NCI-H2081 (cell line): ENCODE measurements at places on chromosomes 6 and 20.

GRCh38 chr20:50535162-50535561 is 25.0 kb downstream of the PTPN1 start:
- DNase-seq: no peak

DNA sequence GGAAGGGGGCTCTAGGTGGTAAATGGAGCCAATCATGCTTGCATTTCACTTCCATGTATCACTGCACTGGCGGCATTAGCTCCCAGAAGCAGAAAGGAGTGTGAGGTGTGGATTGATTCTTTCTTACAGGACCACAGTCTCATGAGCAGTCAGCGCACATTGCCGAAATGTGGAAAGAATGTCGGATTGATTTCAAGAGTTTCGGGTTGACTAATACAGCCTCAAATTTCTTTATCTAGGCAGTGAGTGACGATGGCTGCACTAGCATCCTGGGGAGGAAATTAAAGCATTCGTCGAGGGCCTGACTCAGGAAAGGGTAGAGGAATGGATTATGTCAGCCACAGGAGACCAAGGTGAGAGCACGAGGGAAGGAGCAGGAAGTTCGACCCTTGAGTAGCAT is 222.8 kb upstream of the CDYL start:
- no peak for DNase-seq

DNA sequence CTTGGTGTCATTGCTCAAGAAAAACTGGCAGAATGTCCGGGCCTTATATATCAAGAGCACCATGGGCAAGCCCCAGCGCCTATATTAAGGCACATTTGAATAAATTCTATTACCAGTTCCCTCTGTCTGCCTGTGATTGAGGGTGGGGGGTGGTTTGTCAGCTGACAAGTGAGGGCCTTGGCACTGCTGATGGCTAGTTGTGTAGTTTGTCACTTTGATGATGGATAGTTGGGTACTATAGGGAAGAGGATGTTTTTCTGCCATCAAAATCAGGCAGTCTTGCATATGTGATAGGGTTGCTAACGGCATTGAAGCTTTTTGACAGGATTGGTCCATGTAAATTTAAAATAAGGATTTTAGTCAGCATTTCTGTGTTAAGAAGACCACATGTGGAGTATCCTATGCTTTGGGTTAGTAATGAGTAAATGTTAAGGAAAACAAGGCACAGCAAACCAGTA is 2.5 kb downstream of the RPL10A start:
- no peak for DNase-seq

- no peak for DNase-seq
Observed at GRCh38 chr6:129253727-129254126, 370.8 kb downstream of the LAMA2 start.

DNA sequence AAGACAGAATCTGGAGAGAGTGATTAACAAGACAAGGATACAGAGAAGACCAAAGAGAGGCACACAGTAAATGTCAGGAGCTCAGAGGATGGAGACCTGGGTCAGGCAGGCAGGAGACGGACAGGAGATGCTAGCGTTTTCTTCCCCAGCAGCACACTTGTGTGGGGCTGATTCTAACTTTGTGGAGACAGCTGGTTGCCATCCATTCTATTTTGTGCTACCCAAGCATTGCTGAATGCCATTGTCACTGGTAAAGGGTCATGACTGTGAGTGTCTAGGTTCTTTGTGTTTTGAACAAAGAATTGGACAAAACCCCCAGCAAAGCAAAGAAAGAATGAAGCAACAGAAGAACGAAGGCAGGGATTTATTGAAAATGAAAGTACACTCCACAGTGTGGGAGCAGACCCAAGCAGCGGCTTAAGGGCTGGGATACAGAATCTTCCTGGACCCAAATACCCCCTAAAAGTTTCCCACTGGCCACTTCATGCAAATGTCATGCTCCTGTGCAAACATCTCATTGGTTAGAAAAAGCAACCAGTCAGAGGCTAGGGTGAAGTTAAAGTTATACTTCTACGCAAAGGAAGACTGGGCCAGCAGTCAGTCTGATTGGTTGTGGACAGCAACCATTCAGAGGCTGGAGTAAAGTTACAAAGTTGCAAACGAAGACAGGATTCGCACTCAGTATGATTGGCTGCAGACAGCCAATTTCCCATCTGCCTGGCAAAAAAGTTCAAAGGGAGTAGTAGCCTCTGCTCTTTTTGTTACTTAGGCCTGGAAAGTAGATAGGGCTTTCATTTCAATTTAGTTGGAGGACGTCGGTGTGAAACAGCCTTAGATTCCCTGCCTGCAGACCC is 17.5 kb downstream of the PTK7 start:
- no peak for DNase-seq

GRCh38 chr6:24504649-24505586 is 10.1 kb downstream of the ALDH5A1 start:
- DNase-seq: no peak

DNA sequence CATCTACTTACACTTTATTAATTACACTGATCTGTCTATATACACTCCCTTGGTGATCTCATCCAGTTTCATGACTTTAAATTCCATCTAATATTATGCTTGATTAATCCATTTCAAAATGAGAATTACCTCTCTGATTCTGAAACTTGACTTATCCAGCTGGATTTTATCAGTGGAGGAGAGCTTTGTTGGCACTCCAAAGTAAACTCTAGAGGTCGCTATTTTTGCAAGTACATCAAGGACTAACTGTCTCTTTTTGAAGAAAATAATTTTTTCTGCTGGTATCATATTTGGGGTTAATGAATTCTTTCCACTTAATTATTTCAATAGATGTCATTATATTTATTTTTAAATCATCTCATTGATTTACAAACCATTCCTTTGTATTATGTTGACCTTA is 630.3 kb upstream of the MAN1A1 start:
- DNase-seq: no peak

GRCh38 chr20:13580707-13581106 is 58.0 kb downstream of the TASP1 start:
- DNase-seq: no peak

- DNase-seq: no peak
Observed at GRCh38 chr6:5447921-5448320, 186.6 kb downstream of the FARS2 start.

- no peak for DNase-seq
Observed at GRCh38 chr20:618980-619379, 8.9 kb upstream of the TCF15 start.

GRCh38 chr20:61801428-61801827 is 264.3 kb downstream of the TAF4 start:
- no peak for DNase-seq

GRCh38 chr6:168542301-168542700 is 101.3 kb downstream of the SMOC2 start:
- DNase-seq: no peak

GRCh38 chr6:13355043-13355945 is 27.0 kb upstream of the TBC1D7 start:
- no peak for DNase-seq

DNA sequence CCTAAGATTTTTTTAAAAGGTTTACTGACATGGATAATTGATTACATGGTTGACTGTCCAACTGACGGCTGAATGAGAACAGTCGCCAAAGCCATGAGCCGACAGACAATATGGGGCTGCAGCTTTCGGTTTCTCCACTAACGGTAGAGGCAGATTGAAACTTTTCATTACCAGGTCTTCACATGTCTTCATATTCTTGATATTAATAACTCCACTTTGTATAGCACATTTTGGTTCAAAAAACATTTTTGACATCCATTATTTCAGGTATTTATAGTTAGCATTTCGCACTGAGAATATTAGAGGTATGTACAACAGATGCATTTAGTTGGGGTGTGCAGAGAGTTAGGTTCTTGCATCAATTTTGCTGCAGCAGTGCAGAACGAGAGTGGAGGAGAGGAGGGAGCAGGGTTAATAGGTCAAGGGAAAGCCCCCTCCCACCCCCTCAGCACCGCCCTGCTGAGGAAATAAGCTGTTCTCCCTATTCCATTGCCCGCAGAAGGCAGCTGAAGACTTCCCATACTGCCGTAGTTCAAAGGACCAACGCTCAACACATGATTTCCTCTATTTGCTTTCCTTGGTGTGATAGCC is 73.6 kb upstream of the ADTRP start:
- no peak for DNase-seq

DNA sequence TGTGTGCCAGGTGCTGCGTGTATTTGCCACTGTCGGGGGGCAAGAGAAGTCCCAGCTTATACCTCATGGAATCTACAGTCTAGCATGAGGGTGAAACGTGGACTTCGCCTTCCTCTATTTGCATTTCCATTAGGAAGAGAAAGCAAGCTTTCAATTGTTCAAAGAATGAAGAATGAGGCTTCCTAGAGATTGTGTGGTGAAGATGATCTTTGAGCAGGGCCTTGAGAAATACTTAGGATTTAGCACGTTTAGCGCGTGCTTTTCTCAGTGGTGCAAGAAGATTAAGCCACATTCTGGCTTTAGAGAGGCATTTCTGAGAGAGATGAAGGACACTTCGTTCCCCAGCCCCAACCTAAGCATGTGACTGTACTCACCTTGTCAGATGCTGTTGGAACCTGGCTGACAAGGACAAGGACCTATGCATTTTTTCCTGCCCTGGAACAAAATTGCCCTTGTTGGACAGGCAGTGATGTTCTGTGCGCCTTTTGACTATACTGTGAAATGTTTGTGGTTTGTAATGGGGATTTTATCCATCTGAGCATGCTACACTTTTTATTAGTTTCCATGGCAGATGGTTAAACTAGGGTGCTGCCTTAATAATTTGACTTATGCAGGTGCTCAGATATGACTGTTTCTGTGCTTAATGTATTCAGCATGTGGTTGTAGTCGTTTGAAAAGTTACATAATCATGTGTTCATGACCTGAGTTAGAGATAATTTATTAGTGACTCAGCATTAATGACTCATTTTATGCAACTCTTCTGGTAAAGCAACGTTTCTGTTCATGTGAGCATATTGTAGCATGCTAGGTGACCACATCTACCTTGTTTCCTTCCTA is 10.7 kb downstream of the TULP4 start:
- DNase-seq: no peak

DNA sequence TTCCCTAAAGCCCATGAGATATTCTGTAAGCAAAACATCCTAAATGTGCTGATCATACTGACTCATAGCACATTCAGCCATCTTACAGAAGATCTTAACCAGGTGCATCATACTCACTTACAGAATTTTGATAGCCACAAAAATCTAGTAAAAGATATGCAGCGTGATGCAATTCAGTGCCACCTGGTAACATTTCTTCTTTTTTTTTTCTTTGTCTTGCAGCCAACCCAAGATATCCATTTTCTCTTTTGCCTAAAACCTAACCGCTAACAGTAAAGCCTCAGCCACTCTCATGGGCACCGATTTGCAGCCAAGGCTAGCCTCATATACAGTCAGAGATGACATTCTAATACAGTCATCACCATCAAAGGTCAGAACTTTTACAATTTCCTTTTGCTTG is 293.3 kb downstream of the HACE1 start:
- DNase-seq: no peak

- DNase-seq: no peak
Observed at GRCh38 chr6:31559958-31560696, 12.0 kb upstream of the LTA start.

- DNase-seq: no peak
Observed at GRCh38 chr6:43367245-43367984, 2.0 kb downstream of the ZNF318 start.

DNA sequence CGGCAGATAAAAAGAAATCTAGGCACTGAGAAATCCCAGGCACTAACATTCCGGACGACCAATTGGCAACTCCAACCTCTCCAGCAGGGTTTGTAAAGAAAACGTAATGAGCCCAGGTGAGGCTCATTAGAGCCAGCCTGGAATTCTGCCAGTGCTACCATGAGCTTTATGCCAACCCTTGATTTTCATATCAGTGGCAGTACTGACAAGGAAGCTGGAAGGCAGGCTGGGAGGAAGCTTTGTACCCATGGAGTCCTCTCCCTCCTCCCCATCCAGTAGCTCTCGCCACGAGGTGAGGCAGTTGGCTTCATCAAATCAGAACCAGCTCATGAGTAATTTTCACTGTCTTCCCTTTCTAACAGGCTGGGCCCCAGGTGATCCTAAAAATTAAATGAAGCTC is 250.2 kb downstream of the ZNF217 start:
- DNase-seq: peak; percentile 60

GRCh38 chr6:147621961-147622360 is 113.5 kb downstream of the SAMD5 start:
- no peak for DNase-seq

DNA sequence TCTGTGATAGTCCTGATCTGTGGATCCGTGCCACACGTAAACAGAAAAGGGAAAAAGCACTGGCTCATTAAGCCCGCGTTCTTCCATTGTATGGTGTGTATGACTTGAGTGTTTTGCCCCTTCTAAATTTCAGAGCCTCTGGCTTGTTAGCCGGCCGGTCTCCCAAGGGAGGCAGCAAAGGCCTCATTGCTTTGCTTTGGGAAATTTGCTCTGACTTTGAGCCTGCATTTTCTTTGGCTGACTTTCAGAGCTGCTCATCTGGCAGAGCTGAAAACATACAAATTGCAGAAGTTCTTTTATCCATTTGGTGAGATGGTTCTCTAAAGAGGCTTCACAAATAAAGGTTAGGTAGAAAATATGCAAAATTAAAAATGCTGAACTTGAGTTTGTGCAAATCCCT is 123.0 kb downstream of the UTRN start:
- DNase-seq: no peak

GRCh38 chr6:153172815-153173214 is 41.7 kb upstream of the RGS17 start:
- DNase-seq: peak; percentile 68

DNA sequence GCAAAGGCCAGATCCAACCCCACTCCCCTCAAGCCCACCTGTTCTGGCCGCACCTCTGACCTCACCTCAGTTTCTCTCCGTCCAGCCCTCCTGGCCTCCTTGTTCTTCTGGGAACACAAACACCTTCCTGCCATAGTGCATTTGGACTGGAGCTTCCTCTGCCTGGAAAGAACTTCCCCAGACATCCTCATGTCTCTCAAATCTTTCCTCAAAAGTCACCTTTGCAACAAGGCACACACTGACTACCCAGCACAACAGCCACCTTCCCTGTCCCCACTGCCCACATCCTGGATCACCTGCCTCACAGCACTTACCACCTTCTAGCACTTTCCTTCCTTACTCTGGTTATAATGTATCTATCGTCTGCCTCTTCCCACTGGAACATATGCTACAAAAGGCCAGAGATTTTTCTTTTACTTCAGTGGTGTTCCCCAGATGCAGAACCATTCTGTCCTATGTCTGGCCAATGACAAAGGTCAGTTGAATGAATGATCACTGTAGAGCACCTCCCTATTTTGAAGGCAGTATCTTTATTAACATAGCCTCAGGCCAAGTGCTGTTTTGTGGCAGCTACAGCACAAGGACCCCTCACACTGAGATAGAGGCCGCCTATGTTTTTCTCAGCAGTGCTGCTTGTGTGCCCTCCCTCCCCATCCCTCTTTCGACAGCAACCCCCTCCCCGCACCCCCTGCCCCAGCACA is 4.1 kb downstream of the HLA-B start:
- no peak for DNase-seq

DNA sequence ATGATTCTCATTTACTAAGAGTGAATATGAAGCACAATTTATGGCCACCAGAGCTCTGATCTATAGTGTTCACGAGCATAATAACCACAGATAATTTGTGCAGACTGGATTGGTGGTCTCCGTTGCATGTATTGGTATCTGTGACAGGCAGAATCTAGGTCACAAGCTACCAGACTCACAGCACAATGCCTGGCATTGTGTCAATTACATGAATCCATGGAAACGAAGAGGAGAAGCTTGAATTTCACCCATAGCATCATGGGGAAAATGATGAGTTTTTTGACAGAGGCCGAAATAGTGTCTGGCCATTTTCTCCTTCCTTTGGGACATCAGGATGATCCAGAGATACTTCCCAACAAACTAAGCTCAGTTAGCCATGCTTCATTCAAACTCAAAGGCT is 52.3 kb upstream of the TMEM170B start:
- no peak for DNase-seq

- no peak for DNase-seq
Observed at GRCh38 chr6:33330736-33331135, 13.2 kb upstream of the ZBTB22 start.
